ENCODE measurements at places on chromosomes 1 and 21. TPM values are rescaled to one million over a fixed set of nuclear protein-coding genes. Genes with fewer than 3 reads are reported as not detected.

The RNPEP gene
- polyA plus RNA-seq, result 35.6 TPM

DNA sequence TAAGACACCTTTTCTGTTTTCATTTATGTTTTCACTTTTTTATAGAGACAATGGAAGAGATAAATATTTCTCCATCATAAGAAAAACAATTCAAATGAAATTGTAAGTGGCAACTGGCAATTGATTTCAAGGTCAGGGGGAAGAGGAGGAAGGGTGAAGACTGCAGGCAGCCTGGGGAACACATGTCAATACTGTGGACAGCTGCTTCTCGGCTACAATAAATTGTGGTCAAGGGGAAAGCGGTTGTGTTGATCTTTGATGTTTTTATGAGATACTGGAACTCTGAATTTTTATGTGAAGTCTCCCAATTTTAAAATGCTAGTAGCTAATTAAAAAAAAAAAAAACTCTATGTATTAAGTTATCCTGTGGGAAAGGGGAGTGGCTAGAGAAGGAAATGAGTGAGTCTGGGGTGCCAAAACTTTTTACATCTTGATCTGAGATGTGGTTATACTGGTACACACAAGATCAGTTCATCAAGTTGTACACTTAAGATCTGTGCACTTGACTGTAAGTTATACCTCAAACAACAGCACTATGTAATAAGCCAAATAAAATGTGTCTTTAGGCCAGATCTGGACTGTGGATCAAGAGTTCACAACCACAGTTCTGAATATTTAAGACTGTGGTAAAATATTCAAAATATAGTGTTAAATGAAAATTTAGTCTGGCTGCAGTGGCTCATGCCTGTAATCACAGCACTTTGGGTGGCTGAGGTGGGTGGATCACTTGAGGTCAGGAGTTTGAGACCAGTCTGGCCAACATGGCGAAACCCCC is 18.0 kb downstream of the SSX2IP start:
- DNase-seq, result no peak

DNA sequence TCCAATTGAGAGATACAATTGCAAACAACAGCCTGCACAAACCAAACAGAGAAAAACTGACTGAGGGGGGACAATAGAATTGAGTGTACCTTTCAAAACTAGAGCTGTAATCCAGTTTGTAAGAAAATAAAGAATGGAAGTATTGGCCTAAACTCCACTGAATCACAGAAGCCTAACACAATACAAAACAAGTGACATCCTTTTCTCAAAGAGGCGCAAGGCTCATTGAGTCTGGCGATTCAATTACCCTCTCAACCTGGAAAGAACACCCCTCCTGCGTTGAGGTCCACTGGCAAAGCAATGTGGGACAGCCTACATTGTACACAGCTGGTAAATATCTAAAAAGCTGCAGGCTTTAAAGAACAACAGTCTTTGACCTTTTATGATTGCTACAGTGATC is 182.6 kb downstream of the DPYD start:
- DNase-seq, result no peak

- DNase-seq, result no peak
Observed at GRCh38 chr1:241034203-241034936, 322.6 kb downstream of the RGS7 start.

- DNase-seq, result peak; percentile 89
Observed at GRCh38 chr21:39387461-39388037, 38.7 kb upstream of the HMGN1 start.

DNA sequence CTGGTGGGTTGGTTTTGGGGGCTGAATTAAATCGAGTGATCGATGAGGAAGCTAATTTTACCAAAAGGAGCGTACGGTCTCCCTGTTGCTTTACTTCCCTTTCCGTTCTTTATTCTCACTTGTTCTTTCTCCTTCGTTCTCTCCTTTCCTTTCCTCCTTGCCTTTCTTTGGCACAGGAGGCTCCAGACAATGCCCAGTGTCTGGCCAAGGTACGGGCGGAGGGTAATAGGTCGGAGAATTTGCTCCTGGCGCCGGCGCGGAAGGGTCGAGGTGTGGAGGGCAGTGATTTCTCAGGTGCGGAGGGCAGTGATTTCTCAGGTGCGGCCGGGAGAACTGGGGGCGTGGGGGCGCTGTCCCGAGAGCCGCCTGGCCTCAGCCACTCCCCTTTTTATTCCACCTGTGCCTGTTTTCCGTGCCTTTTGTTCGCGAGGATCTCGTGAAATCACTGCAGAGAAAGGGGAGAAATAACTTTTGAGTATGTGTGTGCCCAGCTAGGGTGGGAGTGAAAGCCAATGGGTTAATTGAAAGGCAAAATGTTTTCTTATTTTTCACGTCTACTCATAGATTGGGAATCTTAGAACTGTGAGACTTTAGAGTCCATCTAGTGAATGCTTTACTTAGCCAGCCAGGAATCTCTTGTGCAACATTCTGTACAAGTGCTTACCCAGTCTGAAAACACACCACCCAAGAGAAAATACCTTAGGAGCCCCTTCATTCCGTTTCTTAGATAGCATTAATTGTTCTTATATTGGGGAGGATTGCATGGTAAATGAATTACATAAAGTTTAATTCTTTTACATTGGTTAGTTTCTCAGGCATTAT is 1.3 kb downstream of the FNBP1L start:
- no peak for DNase-seq

Data from immature natural killer cell (primary cell).